ENCODE measurements at places on chromosomes 2 and 18.

DNA sequence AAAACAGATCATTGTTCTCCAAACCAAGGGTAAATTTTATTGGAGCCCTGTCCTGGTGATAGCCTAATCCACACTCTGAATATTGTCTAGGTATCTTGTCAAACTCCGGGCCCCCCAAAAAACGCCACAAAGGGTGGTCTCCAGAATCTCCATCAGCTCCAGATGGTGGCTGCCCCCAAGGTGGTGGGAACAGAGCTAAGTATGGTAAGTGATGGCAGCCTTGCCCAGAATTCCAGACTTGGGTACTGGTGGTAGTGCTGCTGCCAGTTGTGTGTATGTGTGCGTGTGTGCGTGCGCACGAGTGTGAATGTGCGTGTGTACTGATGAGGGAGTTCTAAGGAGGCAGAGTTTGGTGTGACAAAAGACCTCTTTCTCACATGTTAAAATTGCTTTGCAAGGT, 51.2 kb downstream of the GREB1 start:
- no peak for DNase-seq

- DNase-seq: no peak
These were observed 61.1 kb upstream of the UGP2 start for GRCh38 chr2:63780518-63781155.

GRCh38 chr2:4499316-4500030, 796.1 kb downstream of the DCDC2C start:
- DNase-seq: no peak

DNA sequence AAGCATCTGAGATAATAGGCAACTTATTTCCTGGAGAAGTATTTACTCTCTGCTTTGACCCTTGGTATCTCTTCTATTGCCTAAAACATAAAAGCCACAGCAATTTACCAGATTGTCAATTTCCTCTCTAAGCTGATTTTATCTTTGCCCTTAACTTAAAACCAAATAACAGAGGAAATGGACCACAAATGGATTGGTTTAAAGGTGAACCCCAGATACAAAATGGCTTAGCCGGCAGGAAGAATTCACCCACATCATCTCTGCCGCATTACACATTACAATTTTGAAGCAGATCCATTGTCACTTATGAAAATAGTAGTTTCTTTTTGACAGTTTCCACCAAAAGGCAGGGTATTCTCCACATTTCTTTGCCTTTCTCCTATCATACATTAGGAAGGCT, 585.8 kb upstream of the CHAC2 start:
- no peak for DNase-seq

DNA sequence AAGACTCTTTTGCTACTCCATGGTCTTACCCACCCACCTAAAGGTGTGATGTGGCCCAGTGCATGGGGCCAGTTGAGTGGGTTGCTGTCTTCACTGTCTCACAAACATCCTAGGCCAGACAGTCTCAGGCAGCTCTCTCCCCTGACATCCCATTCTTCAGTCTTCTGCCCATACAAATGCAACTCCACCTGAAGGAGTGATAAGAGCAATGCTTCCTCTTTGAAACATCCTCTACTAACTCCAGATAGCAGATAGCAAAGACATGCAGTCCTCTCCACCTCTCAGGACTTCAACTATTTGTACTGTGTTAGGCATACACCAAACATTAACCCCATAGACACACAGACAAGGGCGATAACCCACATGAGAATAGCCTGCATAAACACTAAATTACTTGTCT, 71.3 kb downstream of the MTHFD2 start:
- no peak for DNase-seq

- no peak for DNase-seq
These were observed 256.2 kb upstream of the ZSWIM2 start for GRCh38 chr2:187105218-187105617.

- no peak for DNase-seq
These were observed 121.3 kb downstream of the GREB1L start for GRCh38 chr18:21363348-21363747.

GRCh38 chr2:144281476-144281875, 238.4 kb downstream of the ZEB2 start:
- DNase-seq: no peak

DNA sequence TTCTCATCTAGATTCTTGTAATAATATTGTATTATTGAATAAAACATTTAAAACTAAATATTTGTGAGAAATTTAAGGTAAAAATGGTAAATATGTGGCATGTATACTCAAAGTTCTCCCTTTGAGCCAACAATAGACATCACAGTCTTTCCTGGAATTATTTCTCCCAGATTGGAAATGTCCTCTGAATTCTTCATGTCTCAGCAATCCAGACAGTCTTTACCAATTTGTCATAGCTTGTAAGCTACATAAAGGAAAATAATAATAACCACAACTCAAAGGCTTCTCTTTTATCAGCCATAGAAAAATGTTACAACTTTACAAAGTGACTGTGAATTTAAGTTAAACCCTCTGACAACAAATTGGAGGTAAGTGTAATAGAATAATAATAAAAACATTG, 784.9 kb downstream of the EPHA4 start:
- DNase-seq: no peak

DNA sequence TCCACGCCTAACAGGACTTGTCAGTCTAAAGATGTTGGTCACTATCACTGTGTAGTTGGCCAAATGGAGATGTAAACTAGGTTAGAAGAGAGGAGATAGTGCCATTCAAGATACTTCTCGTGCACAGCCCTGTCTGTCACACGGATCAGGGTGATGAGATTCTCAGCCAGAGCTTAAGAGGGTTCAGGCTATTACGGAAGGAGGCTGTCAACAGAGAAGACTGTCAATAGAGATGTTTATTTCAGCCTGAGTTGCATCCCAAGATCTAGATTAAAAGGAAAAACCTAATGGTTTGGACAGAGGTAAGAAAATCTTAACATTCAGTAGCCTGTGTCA, 83.4 kb downstream of the AAK1 start:
- DNase-seq: no peak

- no peak for DNase-seq
These were observed 512.2 kb upstream of the TCF4 start for GRCh38 chr18:56100090-56100722.

GRCh38 chr2:79862756-79863155, 349.9 kb downstream of the CTNNA2 start:
- no peak for DNase-seq

DNA sequence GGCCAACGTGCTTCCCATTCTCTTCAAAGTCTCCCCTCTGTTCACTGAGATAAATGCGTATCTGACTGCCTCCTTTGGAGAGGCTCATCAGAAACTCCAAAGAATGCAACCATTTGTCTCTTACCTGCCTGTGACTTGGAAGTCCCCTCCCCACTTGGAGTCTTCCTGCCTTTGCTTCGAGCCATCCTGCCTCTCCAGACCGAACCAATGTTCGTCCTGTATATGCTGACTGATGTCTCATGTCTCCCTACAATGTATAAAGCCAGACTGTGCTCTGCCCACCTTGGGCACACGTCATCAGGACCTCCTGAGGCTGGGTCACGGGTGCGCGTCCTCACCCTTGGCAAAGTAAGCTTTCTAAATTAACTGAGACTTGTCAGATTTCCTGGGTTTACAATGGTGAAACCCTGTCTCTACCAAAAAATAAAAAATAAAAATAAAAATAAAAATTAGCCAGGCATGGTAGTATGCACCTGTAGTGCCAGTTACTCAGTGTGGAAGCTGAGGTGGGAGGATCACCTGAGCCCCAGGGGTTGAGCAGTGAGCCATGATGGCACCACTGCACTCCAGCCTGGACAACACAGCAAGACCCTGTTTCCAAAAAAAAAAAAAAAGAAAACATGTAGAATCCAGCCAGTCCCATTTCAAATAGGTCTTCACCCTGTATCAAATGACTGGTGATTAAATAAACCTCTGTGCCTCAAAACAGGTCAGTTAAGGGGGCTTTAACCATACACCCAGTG, 29.0 kb downstream of the HDLBP start:
- no peak for DNase-seq

- no peak for DNase-seq
These were observed 176.2 kb upstream of the ZC3H15 start for GRCh38 chr2:186309901-186310300.

DNA sequence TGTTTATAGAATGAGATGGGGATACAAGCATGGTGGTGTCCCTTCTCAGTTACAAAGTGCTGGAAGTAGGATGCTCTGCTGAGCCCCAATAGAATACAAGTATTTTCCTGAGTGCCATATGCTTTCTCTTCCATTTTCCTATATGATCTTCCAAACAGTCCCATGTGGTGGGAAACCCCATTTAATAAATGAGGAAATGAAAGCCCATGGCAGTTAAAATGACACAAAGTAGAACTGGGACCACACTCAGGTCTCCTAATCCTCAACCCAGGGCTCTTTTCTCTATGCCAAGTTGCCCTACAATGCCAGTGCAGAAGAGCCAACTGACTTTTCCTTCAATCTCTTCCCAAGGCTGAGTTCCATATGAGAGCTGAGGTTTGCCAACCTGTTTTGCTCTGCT, 210.2 kb upstream of the FBXO11 start:
- peak; percentile 67 for DNase-seq

DNA sequence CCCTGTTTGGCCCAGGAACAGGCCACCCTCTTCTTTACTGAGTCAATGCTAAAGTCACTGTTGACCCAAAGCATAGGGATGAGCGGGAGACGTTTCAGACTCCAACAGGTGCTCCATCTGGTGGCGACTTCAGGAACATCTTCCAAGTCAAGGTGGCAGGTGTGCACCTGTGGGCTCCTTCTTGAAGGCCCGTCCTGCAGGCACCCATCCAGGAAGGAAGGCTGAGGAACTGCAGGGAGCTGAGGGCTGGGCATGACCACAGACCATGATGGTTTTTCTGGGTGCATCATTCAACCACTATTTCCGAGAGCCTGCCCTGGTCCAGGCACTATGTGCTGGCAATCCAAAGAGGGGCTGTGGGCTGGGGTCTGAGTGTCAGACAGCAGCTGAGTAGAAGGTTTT, 142.8 kb downstream of the NDUFA10 start:
- DNase-seq: peak; percentile 33

- DNase-seq: peak; percentile 41
These were observed 26.3 kb downstream of the CTLA4 start for GRCh38 chr2:203893840-203894239.

- peak; percentile 2 for DNase-seq
These were observed 4.9 kb upstream of the HS6ST1 start for GRCh38 chr2:128323555-128323931.

- no peak for DNase-seq
These were observed 127.5 kb downstream of the SPAG16 start for GRCh38 chr2:213411582-213412289.

- no peak for DNase-seq
These were observed 335.4 kb downstream of the SLC4A3 start for GRCh38 chr2:219962801-219963200.

DNA sequence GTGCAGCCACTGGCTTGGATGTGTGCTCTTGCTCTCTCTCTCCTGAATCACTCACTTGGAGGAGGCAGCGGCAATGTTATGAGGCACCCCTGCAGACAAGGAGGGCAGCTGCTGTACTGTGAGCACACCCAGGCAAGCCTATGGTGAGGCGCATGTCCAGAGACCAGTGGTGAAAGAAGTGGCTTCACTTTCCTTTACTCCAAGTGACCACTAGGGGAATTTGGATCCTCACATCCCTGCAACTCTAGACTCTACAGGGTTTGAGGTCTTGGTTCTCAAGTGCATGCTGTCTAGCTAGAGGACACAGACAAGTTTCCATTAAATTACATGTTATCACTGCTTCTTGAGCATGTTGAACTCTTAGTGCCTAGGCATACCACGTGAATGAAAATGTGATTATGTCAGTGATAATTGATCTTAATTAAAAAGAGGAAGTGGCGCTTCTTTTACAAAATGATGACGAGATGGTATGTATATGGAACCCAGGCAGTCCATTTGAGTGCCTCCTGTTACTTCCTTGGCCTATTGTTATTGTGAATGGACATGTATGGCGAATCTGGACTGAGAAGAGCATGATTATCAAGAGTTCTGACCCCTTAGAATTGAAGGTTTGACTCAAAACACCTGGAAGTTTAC, 181.0 kb upstream of the CDH2 start:
- DNase-seq: no peak

DNA sequence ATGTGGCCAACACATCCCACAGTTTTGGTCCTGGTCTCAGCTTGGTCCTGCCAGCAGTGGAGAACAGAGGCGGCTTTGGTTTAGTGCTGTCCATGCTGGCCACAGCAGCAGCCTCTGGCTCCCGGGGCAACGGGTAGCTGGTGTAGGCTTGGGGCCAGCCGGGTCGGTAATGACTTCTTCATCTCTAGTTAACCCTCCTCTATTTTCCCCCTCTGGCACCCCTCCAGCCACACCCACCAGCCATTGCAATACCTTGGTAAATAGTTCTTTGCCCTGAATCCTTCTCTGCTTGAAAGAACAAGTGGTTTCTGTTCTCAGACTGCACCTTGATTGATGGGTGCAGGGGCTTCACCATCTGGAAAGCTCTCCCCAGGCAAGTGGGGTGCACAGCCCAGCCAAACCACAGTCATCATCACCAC, 31.7 kb upstream of the ZNF396 start:
- no peak for DNase-seq

- no peak for DNase-seq
These were observed 2.9 kb upstream of the COQ10B start for GRCh38 chr2:197450465-197450864.

- DNase-seq: no peak
These were observed 240.2 kb downstream of the TGIF1 start for GRCh38 chr18:3689986-3690763.

GRCh38 chr2:224263571-224264043, 138.3 kb downstream of the FAM124B start:
- DNase-seq: no peak

DNA sequence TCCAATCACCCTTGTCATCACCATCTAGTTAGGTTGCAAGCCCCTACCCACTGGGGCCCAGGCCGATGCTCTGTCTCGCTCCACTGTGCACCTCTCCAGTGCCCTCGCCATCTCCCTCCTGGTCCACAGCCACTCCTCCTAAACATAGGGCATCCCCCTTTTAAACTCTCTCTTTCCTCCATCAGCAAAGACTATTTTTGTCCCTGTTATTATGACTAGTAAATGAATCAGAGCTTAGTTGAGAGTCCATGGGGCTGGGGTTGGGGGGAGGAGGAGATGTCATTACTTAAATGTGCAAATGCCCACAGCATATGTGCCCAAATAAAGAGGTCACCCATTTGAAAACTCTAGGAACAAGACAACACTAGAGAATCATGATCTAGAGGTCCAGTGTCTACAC, 167.4 kb downstream of the TRABD2A start:
- DNase-seq: no peak

GRCh38 chr18:50334546-50335152, 40.2 kb upstream of the SKA1 start:
- no peak for DNase-seq

Measured in CD14-positive monocyte (primary cell).